Activated T-helper 1 cell treated with anti-CD3 and anti-CD28 coated beads, Interleukin-12 subunit alpha, Interleukin-12 subunit beta, Interleukin-2, Interleukin-4 antibody, amounts not matched to agents 30 ng/mL and 10 ng/mL and 1 ng/mL, durations not matched to agents 14 hours and 24 hours and 36 hours (primary cell): ENCODE measurements at places on chromosomes 12 and 14. TPM values are rescaled to one million over a fixed set of nuclear protein-coding genes. Genes with fewer than 3 reads are reported as not detected.

POTEM gene
- total RNA-seq = not detected in 2 replicates

ALX1 gene
- not detected in 2 replicates for total RNA-seq

AMHR2 gene
- not detected in 2 replicates for total RNA-seq

AACS gene
- total RNA-seq = 26.7 and 27.8 TPM in 2 replicates

DTX1 gene
- 0.29 TPM in 2 replicates for total RNA-seq

TSHR gene
- 0.16 and 0.47 TPM in 2 replicates for total RNA-seq

OR6C6 gene
- not detected in 2 replicates for total RNA-seq
